ENCODE measurements at places on chromosomes 16 and 17.
A peak's percentile ranks its signal among the peaks of the same experiment; 100 is the strongest.

DNA sequence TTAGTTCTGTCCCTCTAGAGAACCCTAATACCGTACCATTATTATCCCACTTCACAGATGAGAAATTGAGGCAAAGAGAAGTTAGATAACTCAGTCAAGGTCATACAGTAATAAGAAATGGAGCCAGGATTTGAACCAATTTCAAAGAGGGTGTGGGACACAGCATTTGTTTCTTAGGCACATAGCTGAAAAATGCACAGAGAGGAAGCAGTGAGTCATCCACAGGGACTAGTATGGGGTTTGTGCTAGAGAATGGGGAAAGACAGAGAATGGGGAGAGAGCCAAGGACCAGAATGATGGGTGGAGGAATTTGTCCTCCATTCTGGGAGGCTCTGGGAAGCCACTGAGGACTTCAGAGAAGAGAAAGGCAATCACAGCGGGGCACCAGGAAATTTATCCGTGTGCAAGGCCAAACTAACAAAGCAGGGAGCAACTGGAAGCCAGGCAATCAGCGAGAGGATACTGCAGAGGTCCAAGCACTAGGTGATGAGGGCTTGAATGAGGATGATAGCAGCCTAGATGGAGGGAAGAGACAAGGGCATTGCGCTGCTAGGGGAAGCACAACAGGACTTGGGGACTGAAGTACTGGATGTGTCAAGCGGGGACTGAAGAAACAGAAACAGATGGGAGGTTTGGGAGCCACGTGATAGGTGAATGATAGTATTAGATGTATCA, 78.1 kb upstream of the ZFHX3 start:
- no peak for DNase-seq

DNA sequence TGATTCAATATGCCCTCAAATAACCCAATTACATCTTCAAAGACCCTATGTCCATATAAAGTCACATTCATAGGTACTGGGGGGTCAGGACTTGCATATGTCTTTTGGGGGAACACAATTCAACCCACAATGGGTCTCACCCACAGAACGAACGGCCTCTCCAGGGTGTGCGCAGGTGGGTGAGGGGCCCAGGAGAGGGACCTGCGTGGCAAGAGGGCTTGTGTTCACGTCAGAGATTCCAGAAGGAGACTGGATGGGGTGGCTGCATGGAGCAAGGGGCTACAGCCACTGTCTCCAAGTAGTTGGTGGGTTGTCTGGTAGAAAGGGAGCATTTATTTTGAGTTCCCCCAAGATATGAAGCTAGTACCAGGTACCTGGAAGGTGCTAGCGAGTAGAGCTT, 212.2 kb downstream of the SEC14L1 start:
- no peak for DNase-seq

DNA sequence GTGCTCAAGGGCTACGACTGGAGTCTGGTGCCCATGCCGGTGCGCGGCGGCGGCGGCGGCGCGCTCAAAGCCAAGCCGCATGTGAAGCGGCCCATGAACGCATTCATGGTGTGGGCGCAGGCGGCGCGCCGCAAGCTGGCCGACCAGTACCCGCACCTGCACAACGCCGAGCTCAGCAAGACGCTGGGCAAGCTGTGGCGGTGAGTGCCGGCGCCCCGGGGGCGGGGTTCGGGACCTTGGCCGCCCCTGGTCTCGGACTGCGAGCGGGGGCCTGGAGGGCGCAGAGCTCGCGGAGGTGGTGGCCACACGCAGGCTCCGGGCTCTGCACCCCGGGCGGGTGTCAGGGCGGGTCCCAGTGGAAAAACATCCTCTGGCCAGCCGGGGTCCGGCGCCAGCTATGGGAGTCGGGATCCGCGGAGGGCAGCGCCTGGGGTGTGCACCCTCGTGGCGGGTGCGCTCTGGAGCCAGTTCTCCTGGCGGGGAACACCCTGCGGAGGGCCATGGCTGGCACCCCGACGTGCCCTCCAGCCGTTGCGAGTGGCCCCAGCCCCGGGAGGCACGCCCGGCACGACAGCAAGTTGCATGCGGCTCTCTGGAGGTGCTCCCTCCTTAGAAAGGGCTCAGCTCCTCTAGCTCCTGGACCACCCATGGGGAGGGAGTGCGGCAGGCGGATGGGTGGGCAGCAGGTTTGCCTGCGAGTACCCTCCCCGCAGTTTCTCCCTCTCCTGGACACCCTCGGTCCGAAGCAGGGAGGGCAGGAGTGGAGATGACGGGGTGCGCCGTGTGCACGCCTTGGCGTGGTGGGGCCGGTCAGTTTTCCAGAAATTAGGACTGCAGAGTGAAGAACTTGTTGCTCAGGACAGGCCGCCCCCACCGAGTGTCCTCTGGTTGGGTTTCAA, 824 bp downstream of the SOX8 start:
- no peak for DNase-seq

DNA sequence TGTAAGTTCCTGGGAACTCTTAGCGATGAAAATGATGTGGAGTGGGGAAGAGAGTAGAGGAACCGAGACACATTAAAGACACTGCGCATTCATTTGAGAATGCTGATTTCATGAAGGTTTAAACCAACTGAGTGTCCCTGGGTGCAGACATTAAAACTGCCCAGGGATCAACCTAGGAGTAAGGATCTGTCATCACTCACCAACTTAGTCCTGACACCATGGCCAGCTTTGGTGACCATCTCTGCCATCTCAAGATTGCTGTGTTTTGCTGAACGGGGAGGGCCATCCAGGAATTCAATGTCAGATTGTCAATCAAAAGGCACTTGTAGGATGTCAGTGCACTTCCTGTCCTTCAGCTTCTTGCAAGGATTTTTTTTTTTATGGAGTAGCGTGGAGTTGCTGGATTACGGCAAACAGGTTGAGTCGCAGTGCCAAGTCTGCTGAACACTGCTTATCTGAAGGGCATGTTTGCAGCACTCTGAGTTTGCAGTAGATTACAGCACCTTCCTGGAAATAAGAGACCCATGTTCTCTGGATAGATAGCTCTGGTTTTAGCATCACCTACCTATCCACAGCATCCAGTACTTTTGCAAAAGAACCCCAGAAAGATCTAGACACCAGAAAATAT, 258.1 kb upstream of the IRX3 start:
- DNase-seq = no peak

DNA sequence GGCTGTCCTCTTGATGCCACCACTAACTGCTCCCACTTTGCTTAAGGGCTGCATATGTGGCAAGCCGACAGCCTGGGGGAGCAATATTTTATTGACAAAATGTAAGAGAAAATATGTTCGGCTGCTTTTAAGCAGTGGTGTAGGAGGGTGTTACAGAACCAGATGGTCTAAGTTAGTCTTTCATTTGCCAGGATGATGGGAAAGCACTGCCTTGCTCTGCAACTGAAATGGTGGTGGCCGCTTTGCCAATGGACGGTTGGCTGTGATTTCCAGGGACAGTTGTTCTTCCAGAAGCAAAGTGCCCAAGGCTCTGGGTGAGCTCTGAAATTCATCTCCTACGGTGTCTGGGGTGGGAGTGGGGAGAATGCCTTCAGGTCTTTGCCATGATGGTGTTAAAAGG, 469.3 kb downstream of the TOX3 start:
- no peak for DNase-seq

- no peak for DNase-seq
These were observed 702 bp downstream of the TENT4B start for GRCh38 chr16:50153596-50154419.

DNA sequence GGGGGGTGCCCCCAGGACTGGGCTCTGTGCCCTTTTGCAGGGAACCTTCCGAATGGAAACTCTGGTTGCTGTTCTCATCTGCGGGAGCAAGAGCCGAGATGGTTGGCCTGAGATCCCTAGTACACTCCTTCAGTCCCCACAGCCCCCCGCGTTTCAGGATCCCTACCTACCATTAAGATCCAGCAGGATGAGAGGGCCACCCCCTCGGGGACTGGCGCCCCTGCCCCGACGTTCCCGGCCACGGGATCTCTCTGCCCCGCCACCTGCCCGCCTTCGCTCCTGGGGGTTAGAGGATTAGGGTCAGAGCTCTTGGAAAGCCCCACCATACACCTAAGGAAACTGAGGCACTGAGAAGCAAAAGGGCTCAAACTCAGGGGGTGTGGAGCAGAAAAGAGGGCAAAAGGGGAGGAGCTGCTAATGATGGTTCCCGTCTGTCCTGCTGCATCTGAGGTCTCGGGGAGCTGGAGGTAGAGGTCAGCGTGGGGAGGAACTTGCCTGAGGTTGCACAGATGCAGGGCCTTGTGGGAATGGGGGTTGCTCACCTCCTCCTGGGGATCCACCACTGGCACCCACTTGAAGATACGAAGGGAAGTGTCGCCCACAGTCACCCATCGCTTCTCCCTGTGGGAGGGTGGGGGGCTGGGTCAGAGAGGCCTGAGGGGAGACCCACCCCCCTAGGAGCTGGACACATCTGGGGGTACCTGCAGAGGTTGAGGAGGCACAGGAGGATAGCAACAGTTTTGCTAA, 1.0 kb downstream of the BCL7C start:
- no peak for DNase-seq

DNA sequence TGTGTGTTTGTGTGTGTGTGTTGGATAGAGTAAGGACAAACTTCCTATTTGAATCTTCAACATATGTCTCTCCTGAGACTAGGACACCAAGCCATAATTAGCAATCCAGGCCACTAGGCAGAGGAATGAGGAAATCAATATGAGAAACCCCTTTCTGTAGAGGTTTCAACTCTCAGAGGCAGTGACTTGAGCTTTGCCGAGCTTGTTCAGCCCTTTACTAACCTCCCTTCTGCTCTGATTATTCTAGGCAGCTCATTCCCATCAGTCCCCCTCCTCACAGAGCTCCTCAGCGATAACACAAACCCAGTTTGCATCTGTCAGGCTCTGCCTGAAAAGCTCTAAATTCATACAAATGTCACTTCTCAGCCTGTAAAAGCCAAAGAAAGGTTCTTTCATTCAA, 1030.3 kb downstream of the CDH8 start:
- DNase-seq = no peak

DNA sequence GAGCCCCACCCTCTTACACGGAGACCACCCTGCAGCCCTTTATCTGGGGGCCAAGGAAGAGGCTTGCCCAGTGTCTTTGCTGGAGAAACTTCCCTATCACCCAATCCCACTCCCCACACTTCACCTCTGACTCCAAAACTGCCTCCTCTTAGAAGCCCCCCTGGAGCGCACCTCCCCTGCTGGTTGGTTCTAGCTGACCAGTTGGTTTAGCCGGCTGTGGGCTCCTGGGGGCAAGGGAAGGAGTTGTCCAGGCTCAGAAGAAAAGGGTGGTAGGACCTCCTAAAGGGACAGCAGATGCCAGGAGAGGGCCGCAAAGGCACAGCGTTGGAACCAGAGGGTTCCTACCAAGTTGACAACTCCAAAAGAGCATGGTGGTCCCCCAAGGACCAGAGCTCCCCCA, 2.0 kb downstream of the BCAR1 start:
- DNase-seq = no peak

- no peak for DNase-seq
These were observed 19.1 kb upstream of the TAC4 start for GRCh38 chr17:49866882-49867413.

DNA sequence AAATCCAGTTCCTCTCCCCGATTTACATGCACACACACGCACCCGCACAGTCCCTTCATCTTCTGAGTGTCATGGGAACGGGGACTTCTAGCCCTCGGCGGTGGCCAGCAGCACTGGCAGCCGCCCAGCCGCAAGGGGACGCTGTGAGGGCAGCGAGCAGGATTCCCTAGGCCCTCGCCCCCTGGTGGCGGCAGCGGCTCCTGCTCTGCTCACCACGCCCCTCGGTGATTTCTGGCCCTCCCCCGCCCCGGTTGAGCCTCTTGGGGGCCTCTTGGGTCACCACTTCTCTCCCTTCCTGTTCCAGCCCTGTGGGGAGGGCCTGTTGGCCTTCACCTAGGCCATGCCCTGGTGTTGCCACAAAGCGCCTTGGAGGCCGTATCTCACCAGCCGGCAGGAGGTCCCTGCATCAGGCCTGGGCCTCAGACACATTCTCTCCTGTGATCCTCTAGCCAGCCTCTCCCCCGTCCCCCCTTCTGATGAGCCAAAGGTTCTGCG, 75.2 kb upstream of the KSR1 start:
- peak; percentile 55 for DNase-seq

DNA sequence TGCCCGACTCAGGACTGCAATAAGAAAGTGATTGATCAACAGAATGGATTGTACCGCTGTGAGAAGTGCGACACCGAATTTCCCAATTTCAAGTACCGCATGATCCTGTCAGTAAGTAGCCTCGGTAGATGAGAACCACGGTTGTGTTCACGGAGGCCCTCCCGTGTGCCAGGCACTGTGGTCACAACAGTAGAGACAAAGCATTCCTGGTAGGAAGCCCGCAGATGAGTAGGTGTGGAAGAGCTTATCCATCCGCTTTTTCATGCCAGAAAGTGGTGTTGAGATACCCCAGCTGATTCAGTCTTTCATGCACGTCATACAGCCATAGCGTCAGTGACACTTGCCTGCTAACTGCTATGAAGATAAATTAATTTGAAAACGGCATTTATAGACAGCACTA, 58.9 kb downstream of the RPA1 start:
- DNase-seq = no peak

- no peak for DNase-seq
These were observed 878.0 kb downstream of the KCNJ18 start for GRCh38 chr17:22570144-22570845.

DNA sequence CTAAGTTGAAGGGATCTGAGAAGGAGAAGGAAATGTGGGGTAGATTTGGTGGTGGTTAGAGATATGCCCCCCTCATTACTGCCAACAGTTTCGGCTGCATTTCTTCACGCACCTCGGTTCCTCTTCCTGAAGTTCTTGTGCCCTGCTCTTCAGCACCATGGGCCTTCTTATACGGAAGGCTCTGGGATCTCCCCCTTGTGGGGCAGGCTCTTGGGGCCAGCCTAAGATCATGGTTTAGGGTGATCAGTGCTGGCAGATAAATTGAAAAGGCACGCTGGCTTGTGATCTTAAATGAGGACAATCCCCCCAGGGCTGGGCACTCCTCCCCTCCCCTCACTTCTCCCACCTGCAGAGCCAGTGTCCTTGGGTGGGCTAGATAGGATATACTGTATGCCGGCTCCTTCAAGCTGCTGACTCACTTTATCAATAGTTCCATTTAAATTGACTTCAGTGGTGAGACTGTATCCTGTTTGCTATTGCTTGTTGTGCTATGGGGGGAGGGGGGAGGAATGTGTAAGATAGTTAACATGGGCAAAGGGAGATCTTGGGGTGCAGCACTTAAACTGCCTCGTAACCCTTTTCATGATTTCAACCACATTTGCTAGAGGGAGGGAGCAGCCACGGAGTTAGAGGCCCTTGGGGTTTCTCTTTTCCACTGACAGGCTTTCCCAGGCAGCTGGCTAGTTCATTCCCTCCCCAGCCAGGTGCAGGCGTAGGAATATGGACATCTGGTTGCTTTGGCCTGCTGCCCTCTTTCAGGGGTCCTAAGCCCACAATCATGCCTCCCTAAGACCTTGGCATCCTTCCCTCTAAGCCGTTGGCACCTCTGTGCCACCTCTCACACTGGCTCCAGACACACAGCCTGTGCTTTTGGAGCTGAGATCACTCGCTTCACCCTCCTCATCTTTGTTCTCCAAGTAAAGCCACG, 28.3 kb downstream of the STH start:
- no peak for DNase-seq
